IMR-90 (cell line): ENCODE measurements at places on chromosomes 7 and 10. TPM values are rescaled to one million over a fixed set of nuclear protein-coding genes. Genes with fewer than 3 reads are reported as not detected.

MEIG1 gene
- total RNA-seq, result not detected in 2 replicates

DGKI gene
- 15.3 and 15.8 TPM in 2 replicates for total RNA-seq

LRGUK gene
- under 0.01 TPM in 1 of 2 replicates, not detected in the other for total RNA-seq

GIMAP5 gene
- not detected in 2 replicates for total RNA-seq

- peak; percentile 87 for DNase-seq
Measured at GRCh38 chr10:19654576-19654975, 161.7 kb upstream of the PLXDC2 start.

DNA sequence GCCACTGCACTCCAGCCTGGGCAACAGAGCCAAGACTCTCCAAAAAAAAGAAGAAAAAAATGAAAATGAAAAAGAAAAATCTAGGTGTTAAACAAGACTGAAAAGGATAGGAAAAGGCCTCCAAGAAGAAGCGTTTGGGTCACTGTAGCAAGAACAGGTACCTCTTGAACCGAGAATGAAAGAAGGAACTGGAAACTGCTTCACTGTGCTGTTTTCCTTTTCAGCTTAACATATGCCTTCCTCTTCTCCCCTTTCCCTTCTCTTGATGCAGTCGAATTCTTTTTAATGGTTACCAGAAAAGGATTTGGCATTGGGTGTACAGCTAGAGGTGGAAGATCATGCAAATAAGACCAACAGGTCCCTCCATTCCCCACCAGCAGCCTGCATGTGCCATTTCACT is 28.1 kb downstream of the LRRC4 start:
- no peak for DNase-seq

- peak; percentile 78 for DNase-seq
Measured at GRCh38 chr10:35025916-35026315, 64.2 kb downstream of the CUL2 start.

DNA sequence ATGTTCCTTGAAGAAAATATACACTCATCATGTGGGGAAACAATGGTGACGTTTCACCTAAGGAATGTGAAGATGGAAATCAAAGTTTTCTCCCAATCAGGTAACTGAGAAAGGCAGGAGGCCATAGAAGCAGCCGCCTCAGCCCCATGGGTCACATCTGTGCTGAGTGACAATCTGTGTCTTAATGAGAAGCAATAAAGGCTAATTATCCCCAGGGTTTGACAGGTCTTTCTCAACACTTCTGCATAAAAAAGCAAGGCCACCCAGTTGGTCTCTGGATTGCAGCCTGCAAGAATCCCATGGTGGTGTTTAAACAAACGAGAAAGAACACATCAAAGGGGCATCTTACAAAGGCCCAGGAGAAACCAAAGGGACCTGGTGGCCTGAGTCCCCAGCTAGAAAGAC is 91.1 kb upstream of the TNS3 start:
- DNase-seq, result no peak

DNA sequence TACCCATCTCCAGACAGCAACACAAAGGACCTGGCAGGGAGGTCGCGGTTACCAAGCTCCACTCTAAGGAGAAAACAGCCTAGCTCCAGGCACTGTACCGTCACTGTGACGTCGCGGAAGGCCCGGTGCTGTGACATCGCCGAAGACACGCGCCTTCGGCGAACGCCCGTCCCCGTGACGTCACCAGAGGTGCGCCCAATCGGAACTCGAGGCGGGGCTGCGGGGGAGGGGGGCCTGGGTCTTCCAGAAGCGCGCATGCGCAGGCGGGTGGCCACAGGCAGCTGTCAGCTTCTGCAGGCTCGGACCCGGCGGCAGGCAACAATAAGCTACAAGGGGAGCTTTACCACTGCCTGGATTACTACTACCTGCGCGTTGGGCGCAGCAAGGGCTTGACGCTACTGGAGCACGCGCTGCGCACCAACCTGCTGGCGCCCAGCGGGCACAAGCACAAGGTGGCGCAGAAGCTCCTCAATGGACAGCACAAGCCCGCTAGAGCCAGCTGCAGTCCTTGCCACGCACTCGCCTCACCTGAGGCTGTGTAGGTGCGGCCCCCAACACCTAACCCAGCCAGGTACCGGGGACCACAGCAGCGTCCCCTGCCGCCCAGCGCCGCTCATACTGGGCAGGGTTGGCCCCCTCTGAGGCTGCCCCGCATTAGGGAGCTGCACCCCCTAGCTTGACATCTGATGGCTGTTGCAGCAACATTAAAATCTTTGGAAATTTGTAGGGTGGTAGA is 208.4 kb downstream of the TPST1 start:
- DNase-seq, result peak; percentile 25

GRCh38 chr10:11112718-11113117 is 95.0 kb downstream of the CELF2 start:
- peak; percentile 1 for DNase-seq

- DNase-seq, result no peak
Measured at GRCh38 chr10:72316386-72316700, 38.4 kb downstream of the DNAJB12 start.

GRCh38 chr7:89593125-89593524 is 561.1 kb upstream of the STEAP1 start:
- no peak for DNase-seq

- peak; percentile 57 for DNase-seq
Measured at GRCh38 chr7:14596421-14596820, 306.1 kb downstream of the DGKB start.

DNA sequence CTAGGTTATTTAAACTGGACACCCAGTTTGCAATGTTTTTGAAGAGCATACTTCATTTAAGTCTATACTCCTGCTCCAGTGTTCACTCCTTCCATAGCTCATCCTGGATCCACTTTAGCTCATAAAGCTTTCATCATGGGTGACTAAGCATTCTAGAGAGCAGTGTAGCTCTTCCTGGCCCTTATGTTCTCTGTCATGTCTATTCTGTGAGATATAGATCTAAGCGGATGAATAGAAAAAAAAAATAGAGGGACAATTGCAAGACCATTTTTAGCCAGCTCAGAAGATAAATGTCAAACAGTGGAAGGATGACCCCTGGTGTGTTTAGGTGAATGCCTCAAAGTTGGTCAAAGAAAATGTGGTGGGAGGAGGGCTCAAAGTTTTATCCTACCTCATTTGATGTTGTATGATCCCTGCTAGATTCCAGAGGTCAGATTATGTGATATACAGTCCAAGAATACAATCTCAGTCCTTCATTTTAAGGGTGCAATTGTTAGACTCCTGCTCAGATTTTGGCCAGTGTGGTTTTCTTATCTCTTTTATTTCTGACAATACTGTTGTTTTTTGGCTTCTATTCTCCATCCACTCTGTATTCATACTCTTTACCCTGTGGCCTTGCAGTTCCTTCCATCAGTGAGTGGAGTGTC is 7.5 kb upstream of the HECW1 start:
- no peak for DNase-seq

DNA sequence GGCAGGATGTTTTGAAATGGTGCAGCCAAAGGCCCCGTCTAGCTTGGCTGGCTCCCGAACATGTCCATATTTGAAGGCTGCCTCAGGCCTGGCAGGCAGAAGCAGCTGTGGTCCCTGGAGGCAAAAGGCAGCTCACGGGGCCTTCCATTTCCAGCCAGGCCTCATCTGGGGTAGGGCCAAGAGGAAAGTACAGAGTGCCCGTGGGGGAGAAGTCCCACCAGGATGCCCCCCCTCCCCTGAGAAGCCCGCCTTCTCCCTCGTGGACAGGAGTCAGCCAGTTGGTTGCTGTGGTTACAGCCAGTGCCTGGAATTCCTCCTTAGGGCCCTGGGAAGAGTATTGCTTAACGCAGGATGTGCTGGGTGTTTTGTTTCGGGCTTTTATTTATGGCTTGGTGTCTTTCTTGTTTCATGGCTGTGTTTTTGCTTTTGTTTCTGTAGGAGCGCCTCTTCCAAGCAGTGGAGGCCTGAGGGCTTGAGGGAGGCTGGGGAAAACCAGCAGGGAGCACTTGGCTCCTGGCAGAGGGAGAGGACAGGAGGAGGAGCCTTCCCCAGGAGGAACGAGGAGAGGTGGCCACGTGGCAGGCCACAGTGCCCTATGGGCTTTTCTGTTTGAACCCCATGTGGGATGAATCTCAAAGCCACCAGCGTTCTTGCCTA is 45.4 kb downstream of the CHST3 start:
- DNase-seq, result peak; percentile 94

DNA sequence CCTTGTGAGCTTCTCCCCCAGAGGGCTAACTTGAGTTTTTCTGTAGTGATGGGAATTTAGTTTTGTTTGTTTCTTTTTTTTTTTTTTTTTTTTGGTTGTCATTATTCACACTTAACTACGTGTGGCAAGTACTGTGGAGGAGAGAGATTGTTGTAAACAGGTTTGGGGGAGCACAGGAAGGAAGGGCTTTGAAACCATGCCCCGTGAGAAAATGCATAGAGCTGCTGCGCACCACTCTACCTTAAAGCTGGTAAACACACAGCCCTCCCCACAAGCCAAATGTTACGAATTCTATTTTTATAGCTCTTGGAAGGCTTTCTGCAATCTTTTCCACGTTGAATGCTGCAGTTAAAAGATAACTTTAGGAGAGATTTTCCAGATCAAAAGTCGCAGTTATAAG is 76.2 kb downstream of the ZNF22 start:
- DNase-seq, result no peak

- DNase-seq, result no peak
Measured at GRCh38 chr7:8121243-8121642, 140.7 kb downstream of the ICA1 start.

- no peak for DNase-seq
Measured at GRCh38 chr10:58173391-58173790, 94.3 kb downstream of the IPMK start.

DNA sequence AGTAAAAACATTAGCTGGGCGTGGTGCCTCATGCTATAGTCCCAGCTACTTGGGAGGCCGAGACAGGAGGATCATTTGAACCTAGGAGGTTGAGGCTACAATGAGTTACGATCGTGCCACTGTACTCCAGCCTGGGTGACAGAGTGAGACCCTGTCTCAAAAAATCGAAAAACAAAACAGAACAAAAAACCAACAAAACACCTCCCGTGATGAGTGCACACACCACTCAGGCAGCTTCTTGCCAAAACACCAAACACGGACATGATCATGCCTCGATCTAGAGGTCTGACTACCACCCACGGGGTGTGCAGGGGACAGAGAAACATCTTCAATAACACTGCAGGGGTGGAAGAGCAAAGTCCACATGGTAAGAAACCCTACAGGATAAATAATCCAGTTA is 44.4 kb downstream of the AMZ1 start:
- DNase-seq, result no peak

- DNase-seq, result peak; percentile 59
Measured at GRCh38 chr10:50393784-50394467, 142.6 kb upstream of the ASAH2 start.

DNA sequence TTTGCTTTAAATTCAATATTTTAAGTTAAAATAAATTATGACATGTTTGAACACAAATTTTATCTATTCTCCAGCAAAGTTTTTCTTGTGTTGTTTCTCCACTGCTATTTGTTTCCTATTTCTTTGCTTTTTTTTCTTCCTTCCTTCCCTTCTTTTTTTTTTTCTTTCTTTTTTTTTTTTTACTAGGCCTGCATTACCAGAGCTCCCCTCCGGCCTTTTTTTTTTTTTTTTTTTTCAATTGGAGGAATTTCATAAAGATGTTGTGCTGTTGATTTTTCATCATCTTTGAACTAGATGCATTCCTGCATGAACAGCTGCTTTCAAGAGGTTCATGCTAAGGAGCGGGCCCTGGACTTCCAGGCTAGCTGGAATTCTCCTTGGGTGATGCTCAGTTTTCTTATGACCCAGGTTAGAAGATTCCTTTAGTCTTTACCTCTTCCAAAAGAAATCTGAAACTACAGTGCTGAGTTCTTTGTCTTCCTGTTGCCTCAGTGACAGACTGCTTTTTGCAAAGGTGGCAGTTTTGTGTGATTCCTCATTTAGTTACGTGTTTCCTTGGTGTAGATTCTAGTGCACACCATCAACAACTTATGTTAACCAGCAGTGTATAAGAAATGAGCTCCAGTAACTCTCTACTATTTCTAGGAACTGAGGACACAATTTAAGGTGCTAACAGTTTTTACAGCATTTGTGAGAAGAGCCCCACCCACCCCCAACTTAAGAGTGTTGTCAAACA is 4.8 kb upstream of the CAMK1D start:
- no peak for DNase-seq

- no peak for DNase-seq
Measured at GRCh38 chr7:4015371-4015770, 666.7 kb upstream of the FOXK1 start.
